ENCODE measurements at places on chromosomes 12 and 14.

GRCh38 chr14:40312296-40312695, 880.1 kb upstream of the FBXO33 start:
- no peak for DNase-seq

GRCh38 chr14:31480156-31480555, 7.7 kb downstream of the GPR33 start:
- no peak for DNase-seq

DNA sequence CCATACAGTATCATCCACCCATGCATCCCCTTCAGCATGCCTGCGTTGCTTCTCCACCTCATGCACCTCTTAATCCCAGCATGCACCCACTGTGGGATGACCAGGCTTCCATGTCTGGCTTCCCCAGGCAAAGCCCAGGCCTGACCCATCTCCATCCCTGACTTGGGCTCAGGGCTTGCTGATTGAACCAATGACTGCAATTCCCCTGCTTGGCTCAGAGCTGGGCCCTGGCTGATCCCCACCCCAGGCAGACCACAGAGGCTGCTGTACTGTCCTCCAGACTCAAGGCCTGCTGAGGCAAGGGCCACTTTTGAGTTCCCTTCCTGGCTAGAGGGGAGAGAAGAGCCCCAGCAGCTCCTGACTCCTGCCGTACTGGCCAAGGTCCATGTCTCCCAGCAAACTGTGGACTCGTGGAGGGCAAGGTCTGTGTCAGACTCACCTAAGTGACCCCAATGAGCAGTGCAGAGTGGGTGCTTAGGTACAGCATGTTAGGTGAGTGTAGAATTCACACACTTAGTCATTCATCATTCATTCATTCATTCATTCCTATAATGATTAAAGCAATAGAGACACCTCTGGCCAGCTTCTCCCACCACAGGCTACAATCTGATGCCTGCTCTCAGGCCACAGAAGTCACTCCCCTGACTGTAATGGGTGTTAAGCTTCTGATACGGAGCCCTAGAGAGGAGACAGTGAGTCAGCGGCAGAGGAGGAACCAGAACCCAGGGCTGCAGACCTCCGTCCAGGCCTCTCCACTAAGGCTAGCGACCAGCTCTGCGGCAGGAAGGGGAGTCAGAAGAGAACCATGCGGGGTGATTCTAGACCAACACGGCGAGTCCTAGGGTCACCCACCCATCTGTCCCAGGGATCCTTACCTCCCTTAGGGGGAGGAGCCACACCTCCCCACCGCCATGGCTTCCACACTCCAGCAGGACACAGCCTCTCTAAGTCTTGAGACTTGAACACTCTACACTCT, 2.9 kb downstream of the BEGAIN start:
- no peak for DNase-seq

DNA sequence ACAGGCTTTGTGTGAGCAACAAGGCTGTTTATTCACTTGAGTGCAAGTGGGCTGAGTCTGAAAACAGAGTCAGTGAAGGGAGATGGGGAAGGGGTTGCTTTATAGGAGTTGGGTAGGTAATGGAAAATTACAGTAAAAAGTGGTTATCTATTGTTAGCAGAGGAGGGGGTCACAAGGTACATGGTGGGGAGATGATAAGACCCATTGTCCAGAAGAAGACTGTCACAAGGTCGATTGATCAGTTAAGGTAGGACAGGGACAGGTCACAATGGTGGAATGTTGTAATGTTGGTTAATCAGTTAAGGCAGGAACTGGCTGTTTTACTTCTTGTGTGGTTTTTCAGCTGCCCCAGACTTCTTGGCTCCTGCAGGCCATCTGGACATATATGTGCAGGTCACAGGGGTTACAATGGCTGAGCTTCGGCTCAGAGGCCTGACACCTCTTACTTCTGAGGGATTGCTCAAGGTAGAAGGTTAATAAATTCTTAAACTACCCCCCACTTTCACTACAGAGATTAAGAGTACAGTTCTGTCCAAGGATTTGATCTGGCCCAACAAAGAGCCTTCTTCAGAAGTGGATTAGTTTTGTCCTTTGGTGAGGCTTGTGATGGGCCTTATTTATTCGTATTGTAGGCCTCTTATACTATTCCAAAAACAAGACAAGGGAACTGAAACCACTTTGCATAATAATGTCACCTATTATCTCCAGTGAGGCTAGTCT, 13.8 kb upstream of the DHRS4 start:
- DNase-seq = no peak

DNA sequence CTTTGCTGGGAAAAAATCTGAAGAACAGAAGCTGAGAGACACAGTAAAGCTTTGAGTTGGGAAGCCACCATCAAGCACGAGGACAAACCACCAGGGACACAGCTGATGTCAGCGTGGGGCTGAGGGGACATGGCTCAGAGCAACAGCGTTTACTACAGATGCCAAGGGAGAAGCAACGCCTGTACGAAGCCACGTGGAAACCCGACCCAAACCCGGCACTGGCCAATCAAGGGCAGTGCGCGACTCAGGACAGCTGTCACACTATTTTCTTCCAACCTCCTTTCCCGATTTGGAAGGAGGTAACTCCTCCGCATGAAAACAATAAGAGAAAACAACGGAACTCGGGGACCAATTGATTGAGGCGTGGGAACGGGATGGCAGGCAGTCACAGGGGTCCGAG, 20.2 kb upstream of the CHGA start:
- no peak for DNase-seq

DNA sequence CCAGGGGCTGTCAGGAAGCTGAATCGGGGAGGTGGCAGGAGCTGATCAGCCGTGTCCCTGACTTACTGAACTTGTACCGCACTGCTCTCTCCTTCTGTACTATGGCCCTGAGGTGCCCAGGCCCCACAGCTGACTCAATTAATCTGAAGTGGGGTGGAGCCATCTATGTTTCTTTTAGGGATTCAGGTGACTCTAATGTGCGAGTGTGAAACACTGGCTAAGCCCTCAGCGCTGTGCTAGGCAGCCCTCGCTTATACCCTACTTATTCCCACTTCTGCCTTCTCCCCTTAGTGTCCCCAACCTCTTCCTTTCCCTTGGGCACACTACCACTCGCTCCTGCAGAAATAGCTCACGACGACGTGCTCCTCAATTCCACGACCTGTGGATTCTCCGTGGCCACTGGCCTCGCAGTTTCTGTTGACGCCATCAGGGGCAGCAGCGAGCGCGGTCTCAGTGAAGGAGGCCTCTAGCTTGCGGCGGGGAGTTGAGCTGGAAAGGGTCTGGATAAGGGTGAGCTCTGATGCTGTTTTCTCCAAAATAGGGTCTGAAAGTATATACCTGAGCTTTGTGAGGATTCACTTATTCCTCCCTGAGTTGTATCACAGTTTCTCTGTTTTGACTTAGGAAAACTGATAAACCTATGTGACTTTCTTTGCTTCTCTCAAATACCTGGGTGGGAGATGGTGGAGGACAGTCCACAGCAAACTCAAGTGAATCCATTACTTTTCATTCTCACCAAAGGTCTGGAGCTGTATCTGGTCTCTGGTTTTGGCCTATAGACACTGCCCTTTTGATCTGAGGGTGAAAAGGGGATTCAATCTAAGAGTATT, 167.6 kb downstream of the SLC41A2 start:
- no peak for DNase-seq

DNA sequence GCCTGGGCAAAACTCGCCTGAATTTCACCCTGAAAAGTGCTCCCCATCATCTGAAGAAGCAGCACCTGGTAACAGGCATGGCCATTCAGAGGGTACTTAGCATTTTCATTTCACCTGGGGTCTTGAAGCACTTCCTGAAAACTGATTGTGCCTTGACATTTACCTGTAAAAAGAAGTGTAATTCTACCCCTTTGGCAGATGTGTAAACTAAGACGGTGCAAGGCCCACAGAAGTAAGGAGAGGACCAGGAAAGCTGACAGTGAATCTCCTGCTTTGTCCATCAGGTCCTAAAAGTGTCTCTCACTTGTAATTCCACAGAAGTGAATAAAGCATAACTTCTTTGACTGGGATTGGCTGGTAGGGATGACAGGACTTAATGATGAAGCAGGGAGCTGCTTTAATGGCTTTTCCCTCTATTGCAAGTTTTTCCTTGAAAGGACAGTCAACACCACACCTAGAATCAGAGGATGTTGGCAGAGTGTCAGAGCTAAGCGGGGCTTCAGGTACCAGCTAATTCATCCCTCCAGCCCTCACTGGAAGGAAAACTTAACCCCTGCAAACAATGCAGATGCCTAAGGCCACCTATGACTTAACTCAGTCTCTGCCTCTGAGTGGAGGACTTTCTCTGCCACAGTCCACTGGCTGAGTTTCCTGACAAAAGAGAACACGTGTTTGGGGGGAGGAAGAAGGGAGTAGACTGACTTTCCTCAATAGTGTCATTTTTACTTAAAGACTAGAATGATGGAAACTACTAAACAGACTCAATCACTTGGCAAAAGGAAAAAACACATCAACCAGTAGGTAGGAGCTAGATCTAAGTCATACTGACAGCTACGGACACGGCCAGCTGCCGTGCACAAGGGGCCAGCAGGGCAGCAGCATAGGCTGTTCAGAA, 74.7 kb downstream of the NUAK1 start:
- DNase-seq = no peak

GRCh38 chr14:106562451-106562850, 1036.1 kb downstream of the TMEM121 start:
- no peak for DNase-seq

DNA sequence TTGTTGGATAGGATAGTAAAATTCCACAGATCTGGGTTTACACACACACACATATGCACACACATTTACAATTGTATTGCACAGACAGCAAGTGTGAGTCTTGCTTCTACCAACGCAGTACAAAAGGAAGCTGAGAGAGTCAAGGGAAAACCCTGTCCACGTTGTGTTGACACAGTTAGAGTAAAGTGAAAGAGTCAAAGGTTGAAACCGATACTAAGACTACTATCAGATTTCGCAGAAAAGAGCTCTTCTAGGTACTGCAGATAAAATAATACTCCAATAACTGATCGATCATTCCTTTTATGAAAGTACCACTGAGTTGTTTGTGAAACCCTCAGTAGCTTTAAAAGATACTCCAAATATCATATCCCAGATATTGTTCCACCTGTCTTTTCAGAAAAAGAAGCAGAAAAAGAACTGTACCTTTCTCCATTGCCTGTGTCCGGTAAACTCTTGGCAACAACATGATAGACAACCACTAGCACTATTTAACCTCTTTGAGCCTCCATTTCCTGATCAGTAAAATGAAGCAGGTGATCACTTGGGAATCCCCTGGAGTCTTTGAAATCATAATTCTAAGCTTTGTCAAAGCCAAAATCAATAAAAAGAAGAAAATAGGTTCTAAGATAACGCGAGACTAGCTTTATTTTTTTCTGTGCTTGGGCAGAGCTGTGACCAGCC, 224.6 kb upstream of the FOXN3 start:
- no peak for DNase-seq

DNA sequence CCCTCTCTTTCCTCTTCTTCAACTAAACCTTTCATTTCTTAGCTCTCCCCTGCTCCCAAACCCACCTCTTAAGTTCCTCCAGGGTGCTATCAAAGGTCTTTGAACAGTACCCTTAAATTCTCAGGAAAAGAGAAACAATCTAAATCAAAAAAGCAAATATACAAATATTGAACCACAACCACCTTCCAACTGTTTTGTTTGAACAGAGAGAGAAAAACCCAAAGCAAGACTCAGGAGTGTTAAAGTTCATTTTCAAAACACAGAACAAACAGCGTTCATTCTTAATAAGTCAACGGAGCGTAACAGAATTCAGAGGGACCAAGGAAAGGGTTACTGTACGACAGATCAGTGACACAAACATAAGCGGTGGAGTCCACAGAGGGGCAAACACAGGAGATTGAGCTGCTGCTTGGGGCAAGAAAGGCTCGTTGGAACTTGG, 73.3 kb downstream of the NDUFA12 start:
- DNase-seq = no peak
